Non-pigmented ciliary epithelial cell (primary cell): ENCODE measurements at places on chromosomes 2 and 18.

DNA sequence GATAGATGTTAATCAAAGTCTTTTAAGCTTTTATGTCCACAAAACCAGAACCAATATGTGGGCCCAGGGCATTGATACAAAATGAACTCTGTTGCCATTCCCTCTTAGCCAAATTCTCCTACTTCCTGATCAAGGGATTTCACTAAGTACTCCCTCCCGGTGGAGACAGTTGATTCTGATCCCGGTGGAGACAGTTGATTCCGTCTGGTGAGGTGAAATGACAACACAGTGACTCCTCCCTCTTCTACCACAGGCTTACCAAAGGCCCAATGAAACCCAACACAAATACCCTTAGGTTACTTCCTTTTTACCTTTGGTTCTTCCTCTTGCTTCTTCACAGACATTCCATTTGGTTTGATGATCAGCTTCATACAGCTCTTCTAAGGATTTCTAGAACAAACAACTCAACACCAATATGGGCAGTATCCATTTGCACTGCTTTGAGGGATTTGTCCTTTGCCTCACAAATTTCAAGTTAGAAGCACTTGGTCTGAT, 153.8 kb downstream of the IKZF2 start:
- DNase-seq: no peak

- DNase-seq: no peak
These were observed 36.9 kb downstream of the KCTD18 start for GRCh38 chr2:200472853-200473464.

GRCh38 chr2:60413069-60413813, 140.2 kb downstream of the BCL11A start:
- DNase-seq: no peak

- DNase-seq: no peak
These were observed 228.0 kb upstream of the SALL3 start for GRCh38 chr18:78751664-78752063.

DNA sequence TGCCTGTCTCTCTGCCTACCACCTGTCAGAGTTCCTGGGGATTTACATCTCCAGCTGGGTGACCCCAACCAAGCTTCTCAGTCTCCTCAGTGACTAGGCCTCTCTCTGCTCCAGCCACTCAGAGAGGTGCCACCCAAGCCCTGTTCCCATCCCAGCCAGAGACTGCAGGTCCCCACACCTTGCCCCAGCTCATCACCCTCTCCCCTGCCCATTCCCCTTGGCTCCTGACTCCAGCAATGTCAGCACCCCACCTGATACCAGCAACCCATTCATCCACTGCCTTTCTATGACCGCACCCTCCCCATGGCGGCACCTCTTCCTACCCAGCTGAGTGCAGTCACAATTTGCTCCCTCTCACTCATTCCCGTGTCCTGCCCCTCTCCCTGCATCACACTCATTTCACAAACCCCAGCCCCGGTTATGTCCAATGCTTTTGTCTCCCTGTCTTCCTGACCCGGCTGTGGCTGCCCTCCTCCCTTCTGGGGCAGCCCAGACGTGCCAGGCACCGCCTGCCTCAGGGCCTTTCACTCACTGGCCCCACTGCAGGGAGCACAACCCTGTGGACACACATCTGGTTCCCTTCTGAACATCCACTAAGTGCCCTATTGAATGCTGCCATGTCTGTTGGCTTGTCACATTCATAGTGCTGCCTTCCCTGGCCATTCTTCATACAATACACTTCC, 494.8 kb upstream of the HS6ST1 start:
- DNase-seq: no peak

DNA sequence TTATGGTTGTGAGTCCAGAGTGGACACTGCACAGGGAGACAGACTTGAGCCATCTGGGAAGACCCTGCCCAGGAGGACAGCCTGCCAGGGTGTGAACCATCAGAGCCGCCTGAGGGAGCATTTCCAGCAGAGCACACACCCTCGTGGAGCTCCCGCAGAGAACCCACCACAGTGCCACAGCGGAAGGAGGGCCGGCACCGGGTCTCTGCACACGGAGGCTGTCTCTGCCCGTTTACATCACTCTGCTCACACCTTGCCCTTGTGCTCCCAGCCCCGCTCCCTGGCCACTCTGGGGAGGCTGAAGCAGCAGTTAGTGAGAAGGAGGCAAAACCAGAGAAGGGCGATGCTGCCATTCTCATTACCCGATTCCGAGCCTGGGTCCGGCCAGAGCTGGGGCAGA, 161.9 kb downstream of the KLHL29 start:
- no peak for DNase-seq

DNA sequence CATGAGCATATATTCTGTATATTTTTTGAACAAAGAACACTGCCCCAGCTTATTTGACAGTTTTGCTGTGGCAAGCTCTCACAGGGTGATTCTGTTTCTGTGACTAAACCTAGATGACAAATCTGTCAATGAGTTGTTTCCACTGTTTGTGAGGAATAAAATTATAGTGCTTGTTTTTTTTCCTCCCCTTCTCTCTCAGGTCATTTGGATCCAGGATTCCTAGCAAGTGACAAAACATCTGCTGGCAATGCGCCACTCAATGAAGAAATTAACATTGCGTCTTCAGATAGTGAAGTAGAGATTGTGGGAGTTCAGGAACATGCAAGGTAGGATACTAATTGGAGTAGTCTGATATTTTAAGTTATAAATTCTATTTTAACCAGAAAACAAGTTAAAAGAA, 149.3 kb downstream of the HAUS1 start:
- no peak for DNase-seq

GRCh38 chr2:230849633-230850357, 14.9 kb upstream of the ITM2C start:
- no peak for DNase-seq

DNA sequence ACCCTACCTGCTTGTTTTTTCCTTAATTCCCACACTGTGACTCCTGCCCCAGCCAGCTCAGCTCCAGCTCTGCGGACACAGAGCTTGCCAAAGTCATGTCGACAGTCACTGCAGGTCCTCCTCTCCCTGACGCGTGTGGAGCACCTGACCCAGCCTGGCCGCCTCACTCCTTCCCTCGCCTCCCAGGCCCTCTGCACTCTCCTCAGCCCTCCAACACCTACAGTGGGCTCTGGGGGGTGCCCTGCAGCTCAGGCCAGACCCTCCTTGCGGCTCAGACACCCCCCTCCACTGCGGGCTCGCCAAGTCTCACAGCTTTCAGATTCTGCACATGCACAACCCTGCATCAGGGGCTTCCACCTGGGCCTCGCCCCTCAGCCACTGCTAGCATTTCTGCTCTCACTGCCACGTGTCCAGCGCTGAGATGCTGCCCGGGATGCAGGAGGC, 68.3 kb downstream of the NDUFA10 start:
- no peak for DNase-seq

GRCh38 chr2:171554991-171555615, 32.8 kb downstream of the CYBRD1 start:
- no peak for DNase-seq

GRCh38 chr18:64365106-64365505, 216.2 kb upstream of the LINC00305 start:
- no peak for DNase-seq

GRCh38 chr2:196186266-196186980, 15.0 kb upstream of the STK17B start:
- no peak for DNase-seq

DNA sequence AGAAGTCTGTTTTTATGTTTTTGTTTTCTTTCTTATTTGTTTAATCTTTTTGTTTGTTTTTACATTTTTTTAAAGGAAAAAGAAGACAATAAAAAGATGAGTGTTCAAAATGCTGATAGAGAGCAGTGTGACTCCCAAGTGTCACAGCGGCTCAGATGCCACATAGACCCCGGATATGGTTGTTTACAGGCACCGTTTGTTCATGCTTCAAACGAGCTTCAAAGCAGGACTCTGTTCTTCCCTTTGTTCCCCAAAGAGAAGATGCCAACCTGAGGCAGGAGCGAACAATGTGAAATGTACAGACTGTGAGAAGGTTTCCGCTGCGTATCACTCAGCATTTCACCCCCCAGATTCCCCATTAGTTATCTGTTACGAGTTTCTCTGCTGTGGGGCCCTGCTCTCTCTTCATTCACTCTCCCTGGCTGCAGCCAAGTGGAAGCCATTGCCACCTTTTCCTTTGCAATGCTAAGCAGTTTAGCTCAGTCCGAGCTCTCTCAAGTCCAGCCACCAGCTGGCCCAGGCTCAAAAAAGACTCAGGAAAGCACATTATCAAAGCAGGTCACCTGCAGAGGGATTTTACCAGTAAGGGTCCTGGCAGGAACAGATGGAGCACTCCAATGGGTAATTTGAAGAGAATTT, 36.4 kb upstream of the PHLPP1 start:
- DNase-seq: no peak

GRCh38 chr2:236287656-236288055, 23.4 kb upstream of the ASB18 start:
- no peak for DNase-seq

DNA sequence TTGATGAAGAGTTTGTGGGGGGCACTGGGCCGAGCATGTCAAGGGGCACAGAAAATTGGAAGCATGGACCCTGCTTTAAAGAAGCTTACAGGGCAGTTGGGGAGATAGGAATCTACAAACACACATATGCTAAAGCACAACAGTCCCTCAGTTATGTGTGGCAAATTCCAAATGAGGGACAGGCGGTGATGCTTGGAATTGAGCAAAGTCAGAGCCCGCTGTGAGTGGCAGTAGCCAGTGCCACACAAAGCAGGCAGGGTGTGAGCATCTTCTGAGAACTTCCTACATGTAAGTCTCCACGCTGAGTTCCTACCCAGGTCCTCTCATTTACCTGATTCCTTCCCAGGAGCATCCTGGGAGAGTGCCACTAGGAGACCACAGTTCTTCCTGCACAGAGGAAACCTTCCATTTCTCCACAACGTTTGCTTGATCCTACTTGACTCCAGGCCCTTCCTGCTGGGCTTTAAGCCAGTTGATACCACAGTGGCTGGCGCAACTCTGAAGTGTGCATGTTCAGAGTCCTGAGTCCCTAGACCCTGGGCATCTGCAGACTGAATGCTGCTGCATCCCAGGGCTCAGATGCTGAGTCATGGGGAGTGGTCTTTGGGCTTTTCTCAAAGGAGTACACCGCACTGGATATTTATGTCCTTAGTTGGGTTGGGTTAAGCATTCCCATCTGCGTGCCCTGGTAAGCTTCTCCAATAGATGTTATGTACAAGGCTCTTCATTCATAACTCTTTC, 287.3 kb upstream of the REV1 start:
- no peak for DNase-seq

- peak; percentile 57 for DNase-seq
These were observed 105.2 kb downstream of the NETO1 start for GRCh38 chr18:72762515-72763122.

DNA sequence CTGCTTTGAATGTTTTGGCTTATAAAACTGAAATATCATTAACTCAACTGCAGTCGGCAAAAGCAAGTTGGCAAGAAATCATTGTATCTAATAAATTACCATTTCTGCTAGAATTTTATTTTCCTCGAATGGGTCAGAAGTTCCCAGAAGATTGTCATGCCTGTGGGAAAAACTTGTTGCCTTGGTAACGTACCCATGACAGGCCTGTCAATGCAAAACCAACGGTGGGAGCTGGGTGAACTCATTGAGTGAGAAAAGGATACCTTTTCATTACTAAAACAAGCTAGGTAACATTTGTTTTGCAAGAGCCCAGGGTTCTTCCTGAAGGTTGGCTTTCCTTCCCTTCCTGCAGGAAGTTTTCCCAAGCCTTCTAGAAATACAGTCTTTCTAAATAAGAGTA, 9.5 kb downstream of the PLB1 start:
- no peak for DNase-seq

DNA sequence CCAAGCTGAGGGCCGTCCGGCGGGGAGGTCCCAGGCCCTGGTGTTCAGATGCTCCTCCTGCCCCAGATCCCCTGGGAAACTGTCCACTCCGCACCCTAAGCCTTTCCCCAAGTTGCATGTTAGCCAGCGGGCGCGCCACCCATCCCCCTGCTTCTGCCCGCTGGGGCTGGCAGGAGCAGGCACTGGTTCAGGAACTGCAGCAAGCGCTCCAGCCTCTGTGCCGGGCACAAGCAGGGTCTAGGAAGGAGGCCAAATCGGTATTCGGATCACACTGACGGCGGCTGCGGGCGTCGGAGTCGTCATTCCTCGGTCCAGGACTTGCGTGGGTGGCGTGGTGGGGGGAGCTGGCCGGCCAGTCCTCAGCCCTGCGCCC, 53.7 kb downstream of the FAM168B start:
- no peak for DNase-seq

- DNase-seq: no peak
These were observed 500.4 kb downstream of the GALR1 start for GRCh38 chr18:77750006-77750405.
